ENCODE measurements at places on chromosomes 7 and 10.

DNA sequence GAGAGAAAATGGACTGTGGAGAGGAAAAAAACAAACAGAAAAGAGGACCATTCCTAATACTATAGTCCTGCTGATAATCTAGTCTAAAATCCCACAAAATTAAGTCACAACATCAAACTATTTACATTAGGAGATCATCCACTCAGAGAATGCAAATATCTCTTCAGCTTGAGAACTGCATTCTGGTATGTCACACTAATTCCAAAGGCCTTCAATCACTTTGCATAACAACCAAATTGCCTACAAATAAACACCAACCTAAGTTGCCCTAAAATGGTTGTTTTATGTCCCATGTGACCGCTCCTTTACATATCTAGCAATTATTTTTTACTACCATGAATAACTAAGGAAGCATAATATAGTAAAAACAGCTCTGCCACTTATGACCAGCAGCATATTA, 264.3 kb downstream of the CACNA2D1 start:
- H3K27me3 ChIP-seq, result no peaks in the 10 kb centered on the region
- H3K4me3 ChIP-seq, result no peak overlapping the region
- no peak for DNase-seq
- no peak overlapping the region for H3K27ac ChIP-seq

DNA sequence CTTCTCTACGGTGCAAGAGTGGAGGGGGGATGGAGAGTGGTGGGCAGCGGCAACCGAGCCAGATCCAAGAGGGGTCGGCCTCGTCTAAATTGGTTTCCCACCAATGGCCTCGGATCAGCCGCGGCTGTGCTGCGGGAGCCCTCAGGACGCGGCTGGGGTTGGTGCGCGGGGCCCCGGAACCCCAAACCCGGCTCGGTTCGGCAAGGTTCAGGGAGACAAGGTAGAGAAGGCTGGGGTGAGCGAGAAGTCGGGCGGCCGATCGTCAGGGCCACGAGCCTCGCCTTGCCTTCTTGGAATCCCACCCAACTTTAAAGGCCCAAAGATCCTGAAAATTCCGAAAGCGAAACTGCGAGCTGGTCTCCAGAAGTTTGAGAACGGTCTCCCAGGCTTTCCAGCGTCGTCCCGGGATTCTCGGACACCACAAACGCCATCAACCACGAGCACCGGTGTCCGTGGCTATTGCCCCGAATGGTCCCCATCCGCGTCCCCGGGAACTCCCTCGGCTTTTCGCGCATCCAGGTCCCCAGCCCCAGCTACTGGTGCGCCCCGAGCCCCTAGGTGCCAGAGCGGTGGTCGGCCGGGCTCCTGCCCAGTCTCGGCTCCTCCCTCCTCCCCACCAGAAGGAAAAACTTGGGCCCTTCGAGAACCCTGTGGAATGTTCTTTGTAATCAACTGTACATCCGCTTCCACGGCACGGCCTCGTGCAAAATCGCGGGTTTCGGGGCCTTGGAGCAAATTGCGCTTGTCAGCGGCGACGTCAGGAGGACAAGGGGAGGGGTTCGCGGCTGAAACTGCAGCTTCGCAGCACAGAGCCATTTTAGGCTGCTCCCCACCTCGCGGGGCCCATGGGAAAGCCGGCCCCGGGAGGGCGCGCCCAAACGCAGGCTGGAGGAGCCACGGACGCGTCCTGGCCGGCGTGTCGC, 3.2 kb downstream of the SFMBT2 start:
- H3K27ac ChIP-seq, result peak overlapping the region; percentile 65
- H3K27me3 ChIP-seq, result peaks cover 18% of the 10 kb centered on the region
- no peaks in the 10 kb centered on the region for H3K36me3 ChIP-seq
- peak; percentile 69 for DNase-seq
- H3K4me1 ChIP-seq, result peaks cover 55% of the 10 kb centered on the region

DNA sequence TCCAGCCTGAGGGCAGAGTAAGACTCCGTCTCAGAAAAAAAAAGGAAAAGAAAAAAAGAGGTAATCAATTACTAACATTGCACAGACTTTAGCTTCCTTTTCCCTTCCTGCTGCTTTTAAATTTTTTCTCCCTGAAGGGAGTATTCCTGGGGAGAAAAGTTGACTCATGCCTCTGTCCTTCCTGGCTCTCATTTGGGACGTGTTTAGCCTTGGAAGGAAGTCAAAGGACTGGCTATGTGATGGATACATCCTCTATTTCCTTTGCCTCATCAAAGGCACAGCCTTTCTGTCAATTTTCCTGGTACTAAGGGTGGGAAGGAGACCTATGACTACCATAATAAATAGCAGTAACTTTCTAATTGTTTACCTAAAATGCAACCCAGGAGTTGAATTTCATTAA, 77.6 kb downstream of the ITGA8 start:
- no peak overlapping the region for H3K4me3 ChIP-seq
- H3K27ac ChIP-seq, result no peak overlapping the region
- H3K27me3 ChIP-seq, result no peaks in the 10 kb centered on the region
- no peaks in the 10 kb centered on the region for H3K36me3 ChIP-seq
- no peaks in the 10 kb centered on the region for H3K4me1 ChIP-seq

- peaks cover 4% of the 10 kb centered on the region for H3K27me3 ChIP-seq
- H3K36me3 ChIP-seq, result no peaks in the 10 kb centered on the region
- no peak overlapping the region for H3K4me3 ChIP-seq
- no peak overlapping the region for H3K27ac ChIP-seq
- peaks cover 17% of the 10 kb centered on the region for H3K4me1 ChIP-seq
- DNase-seq, result no peak
Measured at GRCh38 chr10:43688348-43688892, 39.7 kb upstream of the ZNF32 start.

DNA sequence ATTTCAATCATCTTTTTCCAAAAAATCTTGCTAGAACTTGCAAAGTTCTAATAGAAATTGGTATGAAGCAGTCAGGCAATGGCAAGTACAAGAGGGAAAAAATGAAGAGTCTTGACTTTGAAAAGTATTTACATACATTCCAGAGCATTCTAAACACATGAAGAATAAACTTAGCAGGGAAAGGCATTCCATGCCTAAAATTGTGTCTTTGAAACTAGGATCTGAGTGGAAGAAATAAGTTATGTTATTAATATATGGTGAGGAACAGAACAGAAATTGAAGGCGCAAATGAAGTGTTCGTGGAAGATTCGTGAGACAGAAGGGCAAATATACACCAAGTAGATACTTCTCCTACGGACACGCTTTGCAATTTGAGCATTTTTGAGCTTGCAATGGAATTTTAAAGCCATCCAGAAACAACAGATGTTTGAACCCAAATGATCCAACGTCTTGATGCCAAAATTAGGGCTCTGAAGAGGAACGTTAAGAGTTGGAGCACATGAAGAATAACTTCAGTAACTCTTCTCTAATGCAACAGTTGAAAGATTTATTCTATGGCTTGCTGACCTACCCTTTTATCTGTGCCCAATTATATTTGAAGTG, 40.6 kb upstream of the SEPTIN7 start:
- DNase-seq, result no peak
- H3K4me3 ChIP-seq, result no peak overlapping the region
- H3K27me3 ChIP-seq, result no peaks in the 10 kb centered on the region
- H3K27ac ChIP-seq, result no peak overlapping the region
- no peaks in the 10 kb centered on the region for H3K36me3 ChIP-seq

DNA sequence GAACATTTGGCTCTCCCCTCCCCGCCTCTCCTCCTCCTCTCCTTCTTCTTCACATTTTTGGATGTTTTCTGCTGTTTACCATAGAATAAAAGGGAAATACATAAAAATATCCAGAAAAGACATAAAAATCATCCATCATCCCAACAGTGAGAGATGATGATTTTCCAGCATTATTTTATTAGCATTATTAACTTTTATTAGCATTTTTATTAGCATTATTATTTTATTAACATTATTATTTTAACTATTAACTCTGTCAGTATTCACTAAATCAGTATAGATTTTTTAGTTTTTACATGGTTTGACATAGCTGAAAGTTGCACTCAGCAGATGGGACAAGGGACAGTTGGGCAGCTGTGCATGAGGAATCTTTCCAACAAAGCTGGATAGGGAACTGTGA, 16.2 kb upstream of the SLC35B4 start:
- no peak for DNase-seq
- H3K4me1 ChIP-seq, result no peaks in the 10 kb centered on the region
- no peak overlapping the region for H3K4me3 ChIP-seq
- H3K27me3 ChIP-seq, result no peaks in the 10 kb centered on the region
- H3K36me3 ChIP-seq, result no peaks in the 10 kb centered on the region

DNA sequence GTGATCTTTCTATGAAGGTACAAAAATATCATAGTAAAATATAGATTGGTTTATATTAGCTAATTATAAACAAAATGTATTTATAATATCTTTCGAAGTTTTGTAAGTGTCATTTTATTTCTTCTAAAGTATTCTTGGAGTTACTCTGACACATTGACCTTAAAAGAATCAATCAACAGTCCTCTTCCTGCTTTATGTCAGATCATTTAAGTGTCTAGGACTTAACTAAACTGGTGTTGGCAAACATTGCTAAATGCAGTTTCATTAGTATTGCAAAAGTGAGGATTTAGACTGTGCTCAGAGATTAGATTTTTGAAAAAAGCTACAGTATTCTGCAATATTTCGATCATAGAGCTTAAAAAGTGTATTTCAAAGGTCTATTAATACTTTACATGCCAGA, 10.3 kb downstream of the GLCCI1 start:
- H3K27me3 ChIP-seq, result no peaks in the 10 kb centered on the region
- no peak overlapping the region for H3K4me3 ChIP-seq
- no peak overlapping the region for H3K27ac ChIP-seq
- H3K4me1 ChIP-seq, result peaks cover 4% of the 10 kb centered on the region
- no peak for DNase-seq

DNA sequence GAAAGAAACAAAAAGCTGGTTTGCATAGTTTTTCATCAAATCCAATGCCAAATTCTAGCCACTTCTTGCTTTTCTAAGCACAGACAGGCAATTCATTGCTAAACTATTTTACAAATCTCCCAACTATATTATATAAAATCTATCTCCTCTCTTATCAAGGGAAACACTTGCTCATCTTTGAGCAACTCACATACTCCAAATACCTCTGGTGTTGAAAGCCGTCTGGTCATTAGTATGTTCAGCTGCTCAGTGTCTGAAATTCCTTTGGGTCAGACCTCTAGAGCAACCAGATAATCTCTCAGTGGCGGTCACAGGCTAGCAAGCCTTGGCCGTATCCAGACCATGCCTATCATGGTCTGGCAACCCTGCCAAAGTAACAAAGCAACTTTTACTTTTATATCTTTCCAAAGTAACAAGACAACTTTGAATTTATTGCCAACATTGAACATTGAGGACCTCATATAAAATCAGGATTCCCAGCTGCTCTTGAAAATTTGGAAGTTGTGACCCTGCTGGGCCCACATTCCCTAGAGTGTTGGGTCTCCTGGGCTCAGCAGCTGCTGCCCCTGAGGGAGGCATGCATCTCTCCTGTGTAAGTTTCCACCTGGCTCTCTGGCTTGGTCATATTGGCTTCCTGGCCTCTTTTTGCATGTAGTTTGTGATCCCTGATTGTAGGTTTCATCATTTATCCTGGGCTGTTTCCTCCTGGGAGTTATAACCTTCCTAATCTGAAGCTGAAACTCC, 56.8 kb upstream of the LANCL2 start:
- H3K4me3 ChIP-seq, result no peak overlapping the region
- H3K4me1 ChIP-seq, result no peaks in the 10 kb centered on the region
- no peaks in the 10 kb centered on the region for H3K27me3 ChIP-seq
- no peaks in the 10 kb centered on the region for H3K36me3 ChIP-seq
- no peak for DNase-seq

DNA sequence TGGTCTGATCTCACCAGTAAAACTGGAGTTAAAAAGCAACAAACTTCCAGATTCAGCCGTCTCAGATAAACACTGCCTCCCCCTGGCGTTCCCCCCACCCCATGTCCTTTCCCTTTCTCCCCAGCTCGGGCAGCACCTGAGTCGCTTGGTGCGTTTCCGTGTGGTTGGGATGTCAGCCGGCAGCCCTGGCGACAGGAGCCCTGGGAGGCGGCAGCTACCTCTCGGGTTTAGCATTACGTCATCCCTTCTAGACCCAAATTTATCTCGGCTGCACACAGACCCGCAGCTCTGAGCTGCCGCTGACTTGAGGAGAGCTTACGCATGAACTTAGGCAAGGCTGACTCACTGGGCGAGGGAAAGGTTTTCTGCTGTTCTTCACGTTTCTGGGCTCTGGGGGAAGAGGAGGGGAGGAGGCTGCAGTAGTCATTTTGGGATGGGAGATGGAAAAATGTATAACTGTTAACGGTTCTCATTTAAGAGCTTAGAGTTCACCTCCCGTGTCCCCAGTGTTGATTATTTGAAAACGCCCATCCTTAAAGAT, 14.4 kb downstream of the MXI1 start:
- DNase-seq, result peak; percentile 86
- peak overlapping the region; percentile 27 for H3K4me3 ChIP-seq
- H3K4me1 ChIP-seq, result peaks cover 36% of the 10 kb centered on the region
- no peaks in the 10 kb centered on the region for H3K27me3 ChIP-seq
- peak overlapping the region; percentile 48 for H3K27ac ChIP-seq
- H3K36me3 ChIP-seq, result no peaks in the 10 kb centered on the region

All from CD14-positive monocyte (primary cell).